ENCODE measurements at places on chromosomes 4 and X. TPM values are rescaled to one million over a fixed set of nuclear protein-coding genes. Genes with fewer than 3 reads are reported as not detected.
A peak's percentile ranks its signal among the peaks of the same experiment; 100 is the strongest.

The XAGE2 gene
- not detected for total RNA-seq

The RTL5 gene
- total RNA-seq: 4.6 TPM

The OPN1LW gene
- not detected for total RNA-seq

DNA sequence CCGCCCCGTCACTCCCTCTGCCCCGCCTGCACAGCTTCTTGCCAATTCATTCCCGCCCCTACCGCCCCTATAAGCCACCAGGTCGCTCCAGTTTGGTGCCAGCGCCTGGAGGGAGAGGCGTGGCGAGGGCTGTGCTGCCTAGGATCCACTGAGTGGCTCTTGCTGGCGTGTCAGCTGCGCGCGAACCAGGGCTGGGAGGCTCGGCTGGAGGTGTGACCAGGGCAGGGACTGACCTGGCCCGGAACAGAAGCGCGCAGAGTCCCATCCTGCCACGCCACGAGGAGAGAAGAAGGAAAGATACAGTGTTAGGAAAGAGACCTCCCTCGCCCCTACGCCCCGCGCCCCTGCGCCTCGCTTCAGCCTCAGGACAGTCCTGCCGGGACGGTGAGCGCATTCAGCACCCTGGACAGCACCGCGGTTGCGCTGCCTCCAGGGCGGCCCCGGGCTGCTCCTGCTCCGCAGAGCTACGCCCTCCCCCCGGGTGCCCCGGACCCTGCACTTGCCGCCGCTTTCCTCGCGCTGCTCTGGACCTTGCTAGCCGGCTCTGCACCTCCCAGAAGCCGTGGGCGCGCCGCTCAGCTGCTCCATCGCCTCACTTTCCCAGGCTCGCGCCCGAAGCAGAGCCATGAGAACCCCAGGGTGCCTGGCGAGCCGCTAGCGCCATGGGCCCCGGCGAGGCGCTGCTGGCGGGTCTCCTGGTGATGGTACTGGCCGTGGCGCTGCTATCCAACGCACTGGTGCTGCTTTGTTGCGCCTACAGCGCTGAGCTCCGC lies at the start of gene GPR78:
Gene GPR78, plus strand, starts transcription at position 72 of the 773 bp plus-strand sequence. Its CDS starts 591 bp downstream, at position 663.
- peak; percentile 62 for DNase-seq

DNA sequence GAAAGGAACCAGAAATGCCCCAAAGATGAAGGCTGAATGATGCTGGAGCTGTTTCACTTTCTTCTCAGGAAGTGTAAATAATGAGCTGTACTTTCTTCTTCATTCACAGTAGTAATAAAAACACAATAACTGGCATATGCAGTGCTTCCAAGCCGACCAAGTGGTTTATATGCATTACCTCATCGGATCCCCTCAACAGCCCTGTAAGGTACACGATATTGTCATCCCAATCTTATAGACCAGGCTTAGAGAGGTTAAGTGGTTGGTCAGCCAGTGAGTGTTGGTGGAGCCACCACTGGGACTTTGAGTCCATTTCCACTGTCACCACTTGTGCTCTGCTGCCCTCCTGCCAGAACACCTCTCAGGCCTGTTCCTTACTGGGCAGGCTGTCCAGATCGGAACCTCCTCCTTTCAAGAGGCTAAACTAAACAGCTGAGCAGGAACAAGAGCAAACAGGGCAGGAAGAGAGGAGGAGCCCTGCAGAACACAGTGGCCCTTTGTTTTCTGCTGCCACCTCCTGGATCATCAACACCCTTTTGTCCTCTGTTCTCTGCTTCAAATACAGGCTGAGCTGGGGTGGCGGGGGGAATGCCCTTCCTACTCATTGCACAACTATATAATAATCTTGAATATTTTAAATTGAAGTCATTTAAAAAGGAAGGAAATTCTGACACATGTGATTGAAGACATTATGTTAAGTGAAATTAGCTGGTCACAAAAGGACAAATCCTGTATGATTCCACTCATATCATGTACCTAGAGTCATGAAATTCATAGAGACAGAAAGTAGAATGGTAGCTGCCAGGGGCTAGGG lies 112.5 kb upstream of the ATP6AP2 start:
- no peak for DNase-seq

DNA sequence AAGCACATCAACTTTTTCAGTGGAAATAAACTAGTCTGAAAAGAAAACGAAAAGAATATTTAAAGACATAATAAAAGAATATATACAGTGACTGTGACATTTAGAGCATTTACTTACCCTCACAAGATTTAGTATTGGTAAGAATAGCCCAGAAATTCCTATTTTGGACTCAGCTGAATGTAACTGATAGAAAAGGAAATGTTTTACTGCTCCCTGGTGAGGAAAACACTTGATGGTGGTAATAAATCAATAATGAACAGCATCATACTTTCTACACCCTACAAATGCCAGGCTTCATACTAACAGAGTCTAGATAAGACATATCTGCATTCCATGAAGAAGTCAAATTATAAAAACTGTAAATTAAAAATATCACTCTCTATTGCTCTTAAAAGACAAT lies 753.5 kb upstream of the PCDH10 start:
- DNase-seq: no peak

DNA sequence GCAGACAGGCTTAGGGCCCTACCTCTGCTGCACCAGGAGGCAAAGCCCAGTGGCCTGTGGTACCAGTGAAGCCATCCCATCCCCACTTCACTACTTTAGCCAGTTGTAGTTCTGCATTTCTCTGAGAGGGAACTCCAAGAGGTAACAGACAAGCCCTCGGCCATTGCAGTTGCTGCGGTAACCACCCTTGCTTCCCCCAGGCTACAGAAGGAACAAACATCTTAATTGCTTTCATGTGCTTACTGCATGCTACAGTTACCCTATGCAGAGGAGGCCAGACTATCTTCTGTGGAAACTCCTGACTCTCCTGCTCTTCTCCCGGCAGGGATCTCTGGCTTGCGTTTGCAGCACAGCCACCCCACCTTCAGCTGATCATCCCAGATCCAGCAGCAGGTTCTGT lies 67.8 kb downstream of the SPIN4 start:
- DNase-seq: peak; percentile 23

All from hematopoietic multipotent progenitor cell (in vitro differentiated cells).